Effector CD4-positive, alpha-beta T cell (primary cell): ENCODE measurements at places on chromosomes 1 and 21.

- DNase-seq, result no peak
Measured at GRCh38 chr21:21969211-21969610, 971.0 kb downstream of the NCAM2 start.

- DNase-seq, result no peak
Measured at GRCh38 chr1:20166051-20166450, 19.8 kb upstream of the UBXN10 start.

GRCh38 chr1:197976368-197976767 is 59.2 kb downstream of the LHX9 start:
- DNase-seq, result no peak

- DNase-seq, result no peak
Measured at GRCh38 chr1:153752072-153752471, 23.1 kb upstream of the SLC27A3 start.

- DNase-seq, result no peak
Measured at GRCh38 chr1:152127673-152128072, 12.4 kb upstream of the TCHH start.
